ENCODE measurements at places on chromosomes 2 and 18. TPM values are rescaled to one million over a fixed set of nuclear protein-coding genes. Genes with fewer than 3 reads are reported as not detected.

The SULT1C2 gene
- total RNA-seq: 0.27 TPM

The SPATA3 gene
- not detected for total RNA-seq

The ABHD1 gene
- total RNA-seq: 0.09 TPM

The TCF4 gene
- 105 TPM for total RNA-seq

The GATA6 gene
- 22.5 TPM for total RNA-seq

The FOSL2 gene
- total RNA-seq: 44.4 TPM

The MYO7B gene
- total RNA-seq: not detected

The VIL1 gene
- total RNA-seq: not detected

The SIX2 gene
- total RNA-seq: 2.9 TPM

The AQP12A gene
- total RNA-seq: not detected

The GLI2 gene
- 5.3 TPM for total RNA-seq

The LRRC30 gene
- total RNA-seq: not detected

The TUBA3E gene
- not detected for total RNA-seq

The PIEZO2 gene
- total RNA-seq: 1.6 TPM

The UNC80 gene
- not detected for total RNA-seq

The NEU4 gene
- not detected for total RNA-seq

The CTAGE1 gene
- total RNA-seq: not detected

The LHCGR gene
- total RNA-seq: not detected

The TSPYL6 gene
- total RNA-seq: 0.25 TPM

The BMP10 gene
- total RNA-seq: not detected

The CNTNAP5 gene
- total RNA-seq: not detected

The CELF4 gene
- not detected for total RNA-seq

The ACMSD gene
- not detected for total RNA-seq

The INPP5D gene
- total RNA-seq: 0.98 TPM

The GPR45 gene
- total RNA-seq: not detected

The KLHL14 gene
- total RNA-seq: not detected

The DYSF gene
- total RNA-seq: 1.2 TPM

The CFAP221 gene
- total RNA-seq: not detected

The TNS1 gene
- 54.5 TPM for total RNA-seq

The ARHGAP28 gene
- total RNA-seq: 221 TPM

The SLC35G4 gene
- not detected for total RNA-seq

The TSN gene
- total RNA-seq: 56.8 TPM

The DSG4 gene
- total RNA-seq: not detected

The TXNDC2 gene
- total RNA-seq: 0.16 TPM
